ENCODE measurements at places on chromosomes 5 and 9.
A peak's percentile ranks its signal among the peaks of the same experiment; 100 is the strongest.

GRCh38 chr5:174316326-174316725 is 270.8 kb downstream of the NSG2 start:
- no peak for DNase-seq

- DNase-seq: no peak
Measured at GRCh38 chr9:38315085-38315595, 77.4 kb upstream of the ALDH1B1 start.

DNA sequence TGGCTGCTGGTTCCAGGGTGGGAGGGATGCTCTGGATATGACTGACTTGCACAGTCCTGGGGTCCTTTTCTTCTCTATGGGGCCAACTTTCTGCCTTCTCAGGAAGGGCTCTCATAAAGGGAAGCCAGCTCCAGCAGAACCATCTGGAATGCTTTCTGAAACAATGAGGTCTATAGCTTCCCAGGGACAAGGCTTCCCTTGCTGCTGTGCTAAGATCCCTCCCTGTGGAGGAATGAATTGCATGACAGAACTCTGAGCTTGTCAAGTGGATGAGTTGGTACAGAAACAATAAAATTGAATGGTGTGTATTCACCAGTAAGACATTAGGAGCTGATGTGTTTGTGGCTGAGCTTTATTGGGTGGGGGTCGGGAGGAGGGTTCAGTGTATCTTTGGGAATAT is 19.8 kb downstream of the CKMT2 start:
- DNase-seq: no peak

- peak; percentile 25 for DNase-seq
Measured at GRCh38 chr9:134326724-134327601, 708 bp downstream of the RXRA start.

GRCh38 chr5:170423692-170424091 is 34.5 kb upstream of the KCNMB1 start:
- no peak for DNase-seq

Measured in activated T-cell treated with anti-CD3 and anti-CD28 coated beads, Interleukin-2, amount 50 U/mL, for 48 hours (primary cell).